ENCODE measurements at places on chromosomes 3 and 15.
A peak's percentile ranks its signal among the peaks of the same experiment; 100 is the strongest.

GRCh38 chr3:170808041-170808440 is 62.0 kb downstream of the RPL22L1 start:
- no peak for DNase-seq

GRCh38 chr3:44954304-44954703 is 21.7 kb downstream of the ZDHHC3 start:
- DNase-seq = peak; percentile 92

DNA sequence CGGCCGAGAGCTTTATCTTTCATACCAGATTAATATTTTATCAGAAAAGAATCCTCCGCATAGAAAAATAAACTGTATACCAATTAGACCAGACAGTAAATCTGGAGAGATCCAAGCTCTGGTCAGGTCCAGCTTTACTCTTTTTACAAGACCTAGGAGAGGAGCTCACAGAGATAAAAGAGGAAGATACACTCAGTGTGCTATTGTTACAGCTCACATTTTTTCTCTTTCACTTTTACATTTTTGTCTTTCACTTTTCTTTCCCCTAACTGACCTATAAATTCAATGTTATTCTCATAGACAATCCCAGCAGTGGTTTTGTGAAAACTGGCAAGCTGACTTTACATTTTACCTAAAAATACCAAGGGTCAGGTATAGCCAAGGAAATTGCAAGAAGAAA is 55.8 kb downstream of the GUCA1C start:
- no peak for DNase-seq

GRCh38 chr3:195731356-195731905 is 10.7 kb downstream of the MUC20 start:
- DNase-seq = no peak

DNA sequence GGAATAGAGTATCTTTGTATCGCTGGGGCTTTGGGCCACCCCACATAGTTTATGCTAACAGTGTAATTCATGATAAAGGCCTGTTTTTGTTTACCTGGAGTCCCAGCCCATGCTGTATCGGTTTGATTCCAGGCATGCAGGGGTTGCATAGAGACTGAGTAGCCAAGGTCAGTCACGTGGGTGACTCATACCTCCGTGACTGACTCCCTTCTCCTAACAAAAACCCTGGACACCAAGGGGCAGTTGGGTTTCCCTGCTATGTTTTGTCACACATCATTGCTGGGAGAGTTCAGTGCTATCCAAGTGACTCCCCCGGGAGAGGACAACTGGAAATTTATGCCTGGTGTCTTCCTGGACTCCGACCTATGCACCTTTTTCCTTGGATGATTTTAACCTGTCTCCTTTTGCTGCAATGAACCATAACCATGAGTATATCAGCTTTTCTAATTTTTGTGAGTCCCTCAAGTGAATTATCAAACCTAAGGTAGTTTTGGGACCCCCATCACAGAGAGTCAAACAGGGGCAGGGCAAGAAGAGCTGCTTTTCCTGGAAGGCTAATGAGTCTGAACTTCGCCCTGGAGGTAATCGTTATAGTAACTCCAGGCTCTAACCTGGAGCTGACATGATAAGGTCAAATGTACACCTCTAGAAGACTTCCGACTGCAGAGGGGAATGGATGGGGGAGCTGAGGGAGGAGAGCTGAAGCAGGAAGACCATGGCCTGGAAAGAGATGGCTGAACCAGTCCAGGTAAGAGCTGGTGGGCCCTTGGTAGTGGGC is 57.0 kb downstream of the SRGAP3 start:
- DNase-seq = no peak

DNA sequence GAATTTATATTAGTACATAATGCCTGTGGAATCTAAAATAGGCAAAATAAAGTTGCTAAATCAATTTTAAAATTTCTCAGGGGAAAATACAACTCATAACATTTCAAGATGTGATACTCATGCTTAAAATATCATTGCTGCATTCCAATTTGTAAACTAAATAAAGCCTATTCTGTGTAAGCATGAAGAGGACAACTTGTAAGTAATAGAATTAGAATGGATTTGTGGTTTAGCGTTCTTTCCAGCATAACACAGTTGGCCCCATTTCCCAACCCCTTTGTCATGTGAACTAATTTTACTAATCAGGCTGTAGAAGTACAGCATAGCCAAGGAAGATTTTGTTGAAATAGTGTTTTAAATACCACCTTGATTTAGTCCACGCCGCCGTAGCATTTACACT is 437.2 kb downstream of the SI start:
- DNase-seq = no peak

DNA sequence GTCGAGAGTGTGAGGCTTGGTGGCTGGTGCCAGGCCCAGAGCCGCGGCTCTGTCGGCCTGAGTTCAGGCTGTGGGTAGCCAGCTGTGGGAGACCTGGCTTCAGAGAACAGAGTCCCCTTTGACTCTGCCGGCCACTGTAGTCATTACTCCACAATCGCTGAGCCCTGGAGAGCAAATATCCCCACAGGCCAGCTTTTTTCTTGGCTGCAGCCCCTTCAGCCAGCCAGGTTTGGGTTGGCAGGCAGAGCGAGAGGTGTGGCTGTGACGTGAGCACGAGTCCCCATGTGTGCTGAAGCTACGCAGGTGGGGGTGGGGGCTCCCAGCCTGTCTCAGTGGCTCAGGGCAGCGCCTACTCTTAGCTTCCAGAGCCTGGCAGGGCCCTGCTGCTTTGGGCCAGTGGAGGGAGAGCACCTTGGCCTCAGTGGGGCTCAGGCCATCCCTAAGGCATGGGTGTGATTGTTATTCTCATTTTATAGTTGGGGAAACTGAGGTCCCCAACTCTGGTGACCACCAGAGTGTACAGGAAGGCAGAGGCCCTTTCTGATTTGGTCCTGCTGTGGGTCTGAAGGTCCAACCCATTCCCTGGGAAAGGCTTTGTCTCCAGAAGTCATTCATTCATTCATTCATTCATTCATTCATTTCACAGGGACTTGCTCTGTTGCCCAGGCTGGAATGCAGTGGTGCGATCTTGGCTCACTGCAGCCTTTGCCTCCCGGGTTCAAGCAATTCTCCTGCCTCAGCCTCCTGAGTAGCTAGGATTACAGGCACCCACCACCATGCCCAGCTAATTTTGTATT is 45.7 kb upstream of the LCTL start:
- DNase-seq = no peak

GRCh38 chr15:67199881-67200763 is 54.3 kb downstream of the AAGAB start:
- no peak for DNase-seq

- peak; percentile 1 for DNase-seq
These were observed 153.1 kb upstream of the GAP43 start for GRCh38 chr3:115470254-115470653.

- no peak for DNase-seq
These were observed 171.6 kb downstream of the PPM1L start for GRCh38 chr3:160927620-160928019.

DNA sequence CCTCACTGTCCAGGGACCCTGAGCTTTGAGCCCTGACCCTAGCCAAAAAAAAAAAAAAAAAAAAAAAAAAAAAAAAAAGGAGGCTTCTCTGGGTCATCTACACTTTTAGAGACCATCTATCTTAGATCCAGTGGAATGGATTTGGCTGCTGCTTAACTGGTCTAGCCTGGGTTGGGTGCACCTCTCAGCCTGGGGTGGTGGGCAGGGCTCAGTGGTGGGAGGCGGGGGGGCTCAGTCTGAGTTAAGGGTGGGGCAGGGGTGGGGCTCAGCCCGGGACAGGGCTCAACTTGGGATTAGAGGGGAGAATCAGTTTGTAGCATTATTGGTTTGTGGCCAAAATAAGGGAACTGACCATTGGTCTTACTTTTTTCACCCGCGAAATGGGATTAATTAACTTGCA is 139.2 kb downstream of the TPRA1 start:
- no peak for DNase-seq

DNA sequence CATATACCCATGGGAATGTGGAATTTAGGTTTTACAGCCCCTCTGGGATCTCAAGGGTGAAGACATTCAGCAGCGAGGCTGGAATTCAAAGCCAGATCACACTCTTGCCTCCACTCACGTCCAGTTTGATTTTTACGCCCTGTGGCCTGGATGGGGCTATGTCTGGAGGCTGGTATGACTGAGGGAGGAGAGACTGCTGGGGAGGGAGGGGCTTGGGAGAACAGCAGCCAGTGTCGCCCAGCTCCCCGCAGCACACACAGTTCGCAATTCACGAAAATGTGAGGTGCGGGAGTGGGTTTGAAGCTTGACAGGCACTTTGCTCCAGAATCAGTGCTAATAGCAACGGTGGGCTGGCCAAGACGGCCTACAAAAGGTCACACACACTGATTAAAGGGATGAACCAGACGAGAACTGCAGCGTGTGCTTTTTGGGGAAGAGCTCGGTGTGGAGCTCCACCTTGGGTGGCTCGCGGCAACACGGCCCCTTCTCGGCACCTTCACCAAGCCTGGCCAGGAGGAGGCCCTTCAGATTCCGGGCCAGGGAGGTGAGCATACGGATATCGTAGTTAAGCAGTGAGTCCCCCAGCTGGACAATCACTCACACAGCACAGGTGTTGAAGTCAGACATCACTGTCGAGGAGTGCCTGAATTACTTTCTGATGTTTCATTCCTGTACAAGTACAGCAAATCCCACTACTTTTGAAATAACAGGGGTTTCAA is 16.4 kb downstream of the EHD4 start:
- no peak for DNase-seq

DNA sequence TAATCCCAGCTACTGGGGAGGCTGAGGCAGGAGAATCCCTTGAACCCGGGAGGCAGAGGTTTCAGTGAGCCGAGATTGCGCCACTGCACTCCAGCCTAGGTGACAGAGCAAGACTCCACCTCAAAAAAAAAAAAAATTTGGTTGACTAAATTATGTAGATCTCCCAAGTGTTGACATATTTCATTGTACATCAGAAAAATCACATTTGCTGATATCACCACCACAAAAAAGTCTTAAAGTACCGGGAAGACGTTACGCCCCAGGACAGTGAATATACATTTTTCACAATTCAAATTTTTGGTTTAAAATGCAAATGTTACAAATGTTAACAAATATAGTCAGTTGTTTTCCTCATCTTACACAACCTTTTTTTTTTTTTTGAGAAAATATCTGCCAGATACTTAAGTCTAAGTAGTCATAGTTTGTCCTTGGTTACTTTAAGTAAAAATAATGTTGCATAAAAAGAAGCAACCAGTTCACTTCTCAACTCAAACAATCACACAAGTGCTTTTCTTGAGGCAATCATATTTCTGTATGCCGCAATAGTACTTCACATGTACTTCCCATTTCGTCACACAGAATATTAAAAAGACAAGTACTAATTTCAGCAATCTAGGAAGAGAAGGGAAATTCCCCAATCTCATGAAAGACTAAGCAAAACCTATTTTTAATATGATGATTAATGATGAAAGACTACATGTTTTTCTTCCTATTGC is 41.0 kb upstream of the TCF12 start:
- DNase-seq = no peak

- no peak for DNase-seq
These were observed 52.4 kb downstream of the TBL1XR1 start for GRCh38 chr3:177144922-177145321.

GRCh38 chr3:111605493-111605892 is 10.3 kb upstream of the ZBED2 start:
- DNase-seq = no peak

DNA sequence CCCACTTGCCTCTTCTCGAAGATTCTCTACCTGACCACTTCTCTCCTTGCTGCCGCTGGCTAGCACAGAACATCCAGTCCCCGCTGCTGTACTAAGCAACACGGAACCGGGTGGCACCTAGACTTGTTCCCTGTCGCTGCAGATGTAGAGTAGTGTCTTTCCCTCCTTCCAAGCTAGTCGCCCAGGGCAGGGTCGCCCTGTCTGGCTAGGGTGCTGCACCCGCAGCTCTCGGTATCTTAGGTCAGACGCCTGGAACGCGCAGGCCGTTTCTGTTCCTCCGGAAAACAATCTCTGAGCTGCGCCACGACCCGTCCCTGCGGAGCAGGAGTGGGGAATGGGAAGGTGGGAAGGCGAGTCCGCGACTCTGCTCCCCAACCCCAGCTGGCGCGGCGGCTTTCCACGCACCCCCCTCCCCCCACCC is 758 bp upstream of the SNX33 start:
- DNase-seq = no peak

DNA sequence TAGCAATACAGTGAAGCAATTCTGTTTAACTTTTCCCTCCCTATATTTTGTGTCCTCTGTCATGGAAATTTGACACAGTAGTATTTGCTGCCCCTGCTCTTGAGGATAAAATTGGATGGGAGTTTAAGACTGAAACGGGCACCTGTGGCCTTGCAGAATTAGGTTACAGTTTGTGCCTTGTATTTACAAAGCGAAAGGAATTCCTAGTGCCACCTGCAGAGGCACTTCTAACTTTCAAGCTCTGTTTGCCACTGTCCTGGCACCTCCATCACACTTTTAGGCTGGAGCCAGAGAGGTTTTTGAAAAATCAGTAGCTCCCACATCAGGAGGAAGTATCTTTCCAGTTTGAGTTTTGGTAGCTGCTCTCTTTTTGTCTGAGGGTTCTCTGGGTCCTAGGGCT is 39.5 kb downstream of the CD86 start:
- DNase-seq = no peak

DNA sequence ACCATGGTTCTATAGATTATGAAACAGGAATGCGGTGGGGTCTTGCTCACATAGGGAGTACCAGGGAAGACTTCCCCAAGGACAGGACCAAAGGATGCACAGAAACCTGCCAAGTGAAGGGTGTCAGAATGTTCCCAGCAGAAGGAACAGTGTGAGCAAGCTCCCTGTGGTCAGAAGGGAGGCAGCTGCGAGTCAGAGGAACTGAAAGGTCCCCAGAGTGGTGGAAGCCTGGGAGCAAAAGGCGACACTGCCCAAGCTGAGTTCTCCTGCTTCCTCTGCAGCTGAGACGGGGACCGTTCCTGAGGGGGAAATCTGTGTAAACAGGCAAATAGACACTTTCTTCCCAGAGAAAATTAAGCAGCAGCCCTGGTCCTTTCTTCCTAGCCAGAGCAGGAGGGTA is 14.2 kb upstream of the SLC6A6 start:
- DNase-seq = no peak

DNA sequence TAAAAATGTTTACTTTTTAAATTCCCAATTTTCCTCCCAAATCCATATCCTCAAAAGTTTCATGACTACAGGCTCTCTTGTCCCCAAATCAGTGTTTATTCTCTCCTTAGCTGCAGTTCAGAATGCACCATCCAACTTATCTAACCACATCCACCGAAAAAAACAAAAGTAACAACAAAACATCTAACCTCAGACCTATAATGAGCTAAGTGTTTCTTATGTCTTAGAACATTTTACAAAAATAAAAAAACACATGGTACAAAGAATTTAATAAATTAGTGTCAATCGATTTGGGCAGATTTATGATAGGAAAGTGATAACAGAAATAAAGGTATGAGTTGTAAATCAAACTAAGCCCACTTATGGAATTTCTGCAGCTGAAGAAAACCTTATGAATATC is 13.6 kb downstream of the SATB1 start:
- no peak for DNase-seq

- peak; percentile 44 for DNase-seq
These were observed 44.8 kb upstream of the ATP2C1 start for GRCh38 chr3:130849091-130849552.

DNA sequence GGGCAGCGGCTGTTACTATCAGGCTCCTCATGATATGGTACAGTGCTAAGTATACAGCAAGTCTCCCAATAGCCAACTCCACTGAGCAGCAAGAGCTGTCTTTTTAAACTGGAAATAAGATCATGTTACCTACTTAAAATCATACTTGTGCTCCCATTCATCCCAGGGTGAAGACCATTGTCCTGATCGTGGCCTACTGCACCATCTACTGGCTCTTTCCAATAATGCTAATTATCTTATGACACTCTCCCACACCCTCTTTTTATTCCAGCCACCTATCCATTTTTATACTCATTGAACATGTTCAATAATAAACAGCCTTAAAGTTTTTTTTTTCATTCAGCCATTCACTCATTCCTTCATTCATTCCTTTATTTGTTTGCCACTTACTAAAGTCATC is 117.7 kb downstream of the GBE1 start:
- peak; percentile 43 for DNase-seq
